SK-N-DZ (cell line): ENCODE measurements at places on chromosomes 4 and X.

GRCh38 chr4:2813446-2814405, 20.8 kb downstream of the SH3BP2 start:
- no peak for DNase-seq

DNA sequence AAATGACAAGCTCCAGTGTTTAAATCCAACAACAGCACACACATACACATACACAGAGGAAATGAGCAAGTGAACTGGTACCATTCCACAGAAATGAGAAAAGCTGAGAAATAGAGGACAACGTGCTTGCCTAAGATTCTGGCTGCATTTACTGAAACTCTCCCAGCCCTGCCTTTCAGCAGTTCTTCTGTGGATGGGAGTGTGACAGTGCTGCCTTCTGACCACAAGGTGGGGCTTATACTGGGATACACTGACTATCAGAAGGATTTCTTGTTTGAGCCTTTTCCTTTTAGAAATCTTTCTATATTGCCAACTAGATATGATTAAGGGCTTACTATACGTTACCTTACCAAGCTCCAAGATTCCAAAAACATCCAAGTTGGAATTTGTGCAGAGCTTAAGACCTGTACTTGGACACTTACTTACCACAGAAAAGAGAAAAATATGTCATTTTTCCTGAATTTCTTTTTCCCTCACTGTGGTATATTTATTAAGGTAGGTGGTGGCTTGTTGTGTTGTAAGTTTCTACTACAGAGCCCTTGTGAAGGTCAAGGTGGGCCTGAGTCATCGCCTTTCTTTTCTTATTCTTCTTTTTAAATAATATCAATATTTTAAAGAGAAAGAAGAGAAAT, 10.7 kb upstream of the CXCL8 start:
- peak; percentile 36 for DNase-seq

DNA sequence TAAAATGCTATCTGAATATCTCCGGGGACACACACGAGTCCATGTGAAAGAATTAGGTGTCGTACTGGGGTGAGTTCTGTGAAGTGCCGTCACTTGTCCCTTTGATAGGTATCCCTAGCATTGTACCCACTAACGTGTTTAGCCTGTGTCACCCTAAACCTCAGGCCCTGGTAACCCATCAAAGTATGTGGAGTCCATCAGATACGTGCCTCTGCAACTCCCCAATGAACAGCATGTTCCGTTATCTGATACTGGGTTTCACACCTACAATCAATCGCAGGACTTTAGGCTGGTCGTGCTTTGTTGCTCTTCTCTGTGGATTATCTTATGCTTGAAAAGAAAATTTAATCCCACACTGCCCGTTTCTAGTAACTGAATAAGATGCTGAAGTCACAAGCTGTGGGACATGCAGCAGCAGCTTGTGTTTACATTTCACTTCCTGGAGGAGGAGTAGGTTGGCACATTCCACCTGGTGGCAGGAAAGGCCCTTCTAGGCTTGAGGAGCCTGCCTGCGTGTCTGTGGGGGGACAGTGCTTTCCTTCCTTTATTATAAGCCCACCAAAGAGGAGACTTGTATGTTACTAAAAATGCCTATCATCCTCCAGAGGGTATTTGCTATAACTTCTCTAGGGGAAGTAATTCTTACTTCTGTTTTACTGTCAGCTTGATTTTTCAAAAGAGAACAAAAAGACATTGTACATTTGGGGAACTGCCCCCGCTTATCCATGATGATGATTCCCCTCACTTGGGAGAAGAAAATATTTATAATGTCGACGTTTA, 127.2 kb downstream of the FNIP2 start:
- DNase-seq: no peak

DNA sequence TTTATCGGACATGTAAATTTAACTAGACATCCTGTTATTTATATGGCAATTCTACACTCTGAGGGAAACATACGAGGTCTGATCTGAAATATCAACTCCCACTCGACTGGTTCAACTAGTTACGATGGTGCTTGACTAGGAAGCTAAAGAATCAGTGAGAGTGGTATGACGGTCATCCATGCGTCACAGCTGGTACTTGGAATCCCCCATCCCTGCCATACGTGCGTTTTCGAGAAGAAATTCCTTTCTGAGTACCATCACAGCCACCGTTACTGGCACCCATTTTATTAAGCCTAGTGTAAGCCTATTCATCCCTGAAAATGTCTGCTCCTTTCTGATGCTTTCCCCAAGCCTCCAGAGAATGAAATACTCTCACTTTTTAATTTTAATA, 695 bp upstream of the PIGA start:
- DNase-seq: peak; percentile 24

DNA sequence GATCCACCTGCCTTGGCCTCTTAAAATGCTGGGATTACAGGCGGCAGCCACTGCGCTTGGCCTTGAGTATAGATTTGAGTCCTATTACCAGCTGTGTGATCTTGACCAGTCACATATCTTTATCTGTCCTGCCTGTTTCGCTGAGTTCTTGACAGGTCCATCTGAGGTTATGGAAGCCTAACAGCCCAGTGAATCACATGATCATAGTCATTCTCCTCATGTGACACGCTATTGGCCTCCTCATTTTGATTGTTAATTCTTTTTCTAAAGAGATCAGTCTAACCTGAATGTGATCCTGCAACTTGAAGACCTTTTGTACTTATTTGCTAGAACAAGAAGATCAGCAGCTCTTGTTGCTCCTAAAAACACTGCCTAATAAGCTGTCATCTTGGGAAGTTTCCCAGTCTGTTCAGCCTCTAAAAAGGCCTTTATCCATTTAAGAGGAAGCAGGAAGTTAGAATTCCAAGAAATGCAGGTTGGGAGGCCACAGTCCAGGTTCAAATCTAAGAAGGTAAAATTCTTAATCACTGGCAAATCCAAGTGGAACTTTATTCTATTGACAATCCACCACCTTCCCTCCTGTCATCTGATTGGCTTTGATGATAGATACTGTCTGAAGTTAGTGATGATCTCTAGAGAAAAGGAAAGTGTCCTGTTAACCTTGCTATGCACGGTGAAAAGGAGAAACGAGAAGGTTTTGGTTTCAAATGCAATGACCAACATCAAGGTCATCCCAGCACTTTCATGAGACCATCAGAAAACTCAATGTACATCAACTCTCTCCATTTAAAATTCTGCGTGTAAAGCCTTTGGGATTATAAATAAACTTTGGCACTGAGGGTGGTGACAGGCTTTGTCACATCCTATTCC, 86.9 kb downstream of the CHRNA9 start:
- no peak for DNase-seq

- DNase-seq: no peak
Observed at GRCh38 chrX:149799095-149799714, 17.5 kb downstream of the MAGEA9 start.

DNA sequence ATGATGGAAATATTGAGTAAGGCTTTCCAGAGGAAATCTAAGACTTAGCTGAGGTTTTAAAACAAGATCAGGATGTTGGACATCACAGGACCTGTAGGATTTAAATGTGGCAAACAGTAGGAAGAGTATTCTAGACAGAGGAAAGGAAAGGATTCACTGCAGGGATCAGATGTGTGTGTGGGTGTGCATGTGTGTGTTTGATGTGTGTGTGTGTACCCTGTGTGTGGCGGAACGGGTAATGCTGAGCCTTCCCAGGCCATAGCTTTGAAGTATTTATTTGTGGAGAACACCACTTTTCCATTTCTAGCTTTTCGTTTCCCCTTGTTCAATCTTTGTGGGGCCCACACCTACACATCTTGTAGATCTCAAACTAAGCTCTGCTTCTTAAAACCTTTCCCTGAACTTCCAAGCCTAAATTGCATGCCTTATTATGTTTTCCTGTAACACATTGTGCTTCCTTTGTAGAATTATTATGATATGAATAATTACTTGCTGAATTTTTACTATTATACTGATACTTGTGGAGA, 6.9 kb downstream of the GUCY1A1 start:
- DNase-seq: no peak

DNA sequence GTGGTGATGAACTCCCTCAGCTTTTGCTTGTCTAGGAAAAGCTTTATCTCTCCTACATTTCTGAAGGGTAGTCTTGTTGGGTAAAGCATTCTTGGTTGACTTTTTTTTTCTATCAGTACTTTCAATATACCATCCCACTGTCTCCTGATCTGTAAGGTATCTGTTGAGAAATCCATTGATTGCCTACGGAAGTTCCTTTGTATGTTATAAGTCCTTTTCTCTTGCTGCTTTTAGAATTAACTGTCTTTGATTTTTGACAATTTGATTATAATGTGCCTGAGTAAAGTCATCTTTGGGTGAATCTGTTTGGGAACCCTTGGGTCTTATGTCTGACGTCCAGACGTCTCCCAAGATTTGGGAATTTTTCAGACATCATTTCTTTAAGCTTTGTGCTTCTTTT, 30.8 kb downstream of the SCLT1 start:
- no peak for DNase-seq

GRCh38 chr4:167642250-167642649, 408.0 kb upstream of the SPOCK3 start:
- no peak for DNase-seq

DNA sequence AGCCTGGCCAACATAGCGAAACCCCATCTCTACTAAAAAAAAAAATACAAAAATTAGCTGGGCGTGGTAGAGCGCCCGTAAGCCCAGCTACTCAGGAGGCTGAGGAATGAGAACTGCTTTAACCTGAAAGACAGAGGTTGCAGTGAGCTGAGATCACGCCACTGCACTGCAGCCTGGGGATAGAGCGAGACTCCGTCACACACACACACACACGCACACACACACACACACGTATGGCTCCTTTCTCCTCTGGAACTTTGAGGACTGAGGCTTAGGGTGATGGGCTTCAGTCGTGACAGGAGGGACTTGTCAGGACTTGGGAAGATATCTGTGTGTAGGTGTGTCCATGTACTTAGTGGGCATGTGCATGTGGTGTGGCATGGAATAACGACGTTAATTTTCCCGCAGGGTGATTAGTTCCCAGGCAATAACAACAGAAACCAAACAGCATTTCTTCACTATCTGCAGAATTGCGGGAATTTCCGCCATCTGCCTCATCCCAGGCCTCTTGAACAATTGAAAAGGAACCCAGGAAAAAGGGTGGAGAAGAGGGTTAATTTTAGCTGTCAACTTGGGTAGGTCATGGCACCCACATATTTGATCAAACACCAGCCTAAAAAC, 47.7 kb downstream of the RWDD4 start:
- DNase-seq: no peak

DNA sequence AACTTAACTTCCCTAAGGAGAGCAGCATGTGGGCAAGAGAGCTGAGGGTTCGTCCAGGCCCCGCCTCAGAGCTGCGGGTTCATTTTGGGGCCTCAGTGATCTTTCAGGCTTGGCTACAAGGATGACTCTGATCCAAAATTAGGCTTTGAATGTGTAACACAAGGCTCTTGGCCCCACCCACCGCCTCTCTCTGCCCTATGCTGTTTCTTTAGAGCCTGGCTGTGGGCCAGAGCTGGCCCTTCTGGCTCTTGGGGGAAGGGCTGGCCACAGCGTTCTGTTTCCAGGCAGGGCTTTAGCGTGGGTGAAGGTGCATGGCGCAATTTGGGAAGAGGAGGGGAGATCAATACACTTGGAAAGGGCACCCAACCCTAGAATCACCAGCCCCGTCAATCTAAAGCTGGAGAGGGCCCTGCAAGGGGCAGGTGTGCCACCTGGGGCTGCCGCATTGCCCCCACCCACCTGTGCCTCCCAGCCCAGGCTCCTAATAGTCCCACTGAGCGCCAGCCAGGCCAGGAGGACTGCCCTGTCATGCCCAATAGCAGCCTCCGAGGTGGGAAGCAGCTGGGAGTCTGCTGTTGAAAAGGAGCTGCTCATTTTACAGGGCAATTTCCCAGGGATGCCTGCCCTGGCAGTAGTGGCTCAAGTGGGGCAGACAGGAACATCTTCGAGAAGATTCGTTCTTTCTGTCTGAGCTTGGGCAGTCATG, 84.5 kb upstream of the MAML3 start:
- DNase-seq: peak; percentile 91

DNA sequence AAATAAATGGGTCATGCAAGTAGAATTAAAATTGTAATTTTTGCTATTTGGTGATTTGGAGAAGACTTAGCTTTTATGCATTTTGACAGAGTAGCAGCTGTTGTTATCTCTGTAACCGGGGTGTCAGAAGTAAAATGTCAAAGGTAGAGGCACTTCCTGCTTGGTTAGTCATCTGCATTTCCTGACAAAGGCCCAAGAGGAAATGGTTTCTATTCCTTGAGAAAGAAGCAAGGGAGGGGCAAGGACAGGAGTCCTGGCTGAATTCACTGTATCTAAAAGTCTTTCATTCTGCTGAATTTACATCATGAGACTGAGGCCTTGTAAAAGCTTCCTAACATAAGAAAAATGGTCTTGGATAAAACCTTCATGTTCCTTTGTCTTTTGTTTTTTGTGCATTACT, 550.9 kb upstream of the BOD1L1 start:
- DNase-seq: no peak

DNA sequence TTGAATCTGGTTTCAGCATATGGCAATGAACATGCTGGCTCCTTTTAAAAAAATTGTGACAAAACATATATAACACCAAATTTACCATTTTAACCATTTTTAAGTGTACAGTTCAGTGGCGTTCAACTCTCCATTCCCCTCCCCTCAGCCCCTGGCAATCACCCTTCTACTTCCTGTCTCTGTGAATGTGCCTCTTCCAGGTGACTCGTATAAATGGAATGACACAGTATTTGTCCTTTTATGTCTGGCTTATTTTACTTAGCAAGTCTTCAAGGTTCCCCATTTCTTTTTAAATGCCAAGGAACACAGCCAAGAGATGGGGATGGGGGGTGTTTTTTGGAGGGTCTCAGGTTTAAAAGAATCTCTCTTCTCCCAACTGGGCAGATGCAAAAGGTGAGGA, 35.4 kb upstream of the BCLAF3 start:
- no peak for DNase-seq

GRCh38 chr4:184331268-184331995, 113.8 kb upstream of the ENPP6 start:
- DNase-seq: no peak

DNA sequence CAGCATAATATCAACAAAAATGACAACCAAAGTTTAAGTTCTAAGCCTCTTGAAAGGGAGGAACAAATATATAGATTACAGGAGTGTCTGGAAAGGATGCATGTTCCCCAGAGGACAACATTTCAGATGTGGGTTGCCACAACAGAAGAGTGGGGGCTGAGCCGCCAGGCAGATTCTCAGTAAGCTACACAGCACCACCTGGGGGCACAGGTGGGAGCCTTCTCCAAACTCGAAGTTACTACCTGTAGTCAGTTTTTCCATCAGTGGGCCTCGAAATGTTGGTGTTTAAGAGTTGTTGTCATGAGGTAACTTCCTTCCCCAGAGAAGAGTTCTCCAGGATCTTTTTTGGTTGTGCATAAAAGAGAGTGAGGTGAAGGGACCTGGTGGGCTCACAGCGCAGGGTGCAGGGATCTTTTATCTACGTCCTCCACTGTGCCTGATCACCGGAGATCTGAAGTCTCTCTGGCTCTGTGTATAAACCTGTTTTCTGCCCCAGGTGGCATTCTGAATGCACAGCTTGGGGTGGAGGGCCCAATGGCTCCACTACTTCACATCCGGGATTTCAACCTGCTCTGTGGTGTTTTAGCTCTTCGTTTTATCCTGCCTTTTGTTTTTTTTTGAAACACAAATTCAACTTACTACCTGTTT, 58.4 kb upstream of the STS start:
- peak; percentile 18 for DNase-seq

- no peak for DNase-seq
Observed at GRCh38 chr4:76232681-76233080, 18.8 kb upstream of the FAM47E start.
